ENCODE measurements at places on chromosomes 11 and 22.

DNA sequence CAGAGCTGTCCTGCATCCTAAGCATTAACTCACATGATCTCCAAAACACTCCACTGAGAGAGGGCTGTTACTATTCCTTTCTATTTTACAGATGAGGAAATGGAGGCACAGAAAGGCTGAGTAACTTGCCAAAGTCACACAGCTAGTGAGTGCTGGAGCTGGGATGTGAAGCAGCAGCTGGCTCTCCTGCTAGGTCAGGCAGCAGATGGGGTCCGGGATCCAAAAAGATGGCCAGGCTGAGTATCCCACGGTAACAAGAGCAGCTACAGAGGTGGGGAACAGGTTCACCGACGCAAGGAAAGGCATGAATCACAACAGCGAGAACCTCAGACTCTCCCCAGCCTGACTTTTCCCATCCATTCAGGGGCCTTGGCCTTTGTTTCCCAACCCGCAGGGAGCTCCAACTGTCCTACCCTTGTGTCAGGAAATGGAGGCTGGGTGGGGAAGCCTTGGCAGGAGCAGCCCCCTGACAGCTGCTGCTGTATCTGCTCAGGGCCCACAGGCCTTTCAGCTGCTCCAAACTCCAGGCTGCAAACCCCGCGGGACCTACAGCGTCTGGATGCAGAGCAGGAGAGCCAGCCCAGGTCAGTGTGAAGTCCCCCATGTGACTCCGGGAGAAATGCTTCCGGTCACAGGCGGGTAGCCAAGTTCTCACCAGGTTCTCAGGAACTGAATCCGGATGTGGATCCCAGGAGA, 29.5 kb downstream of the DKK3 start:
- no peak for DNase-seq

- no peak for DNase-seq
These were observed 7.5 kb upstream of the C11orf65 start for GRCh38 chr11:108474664-108475463.

DNA sequence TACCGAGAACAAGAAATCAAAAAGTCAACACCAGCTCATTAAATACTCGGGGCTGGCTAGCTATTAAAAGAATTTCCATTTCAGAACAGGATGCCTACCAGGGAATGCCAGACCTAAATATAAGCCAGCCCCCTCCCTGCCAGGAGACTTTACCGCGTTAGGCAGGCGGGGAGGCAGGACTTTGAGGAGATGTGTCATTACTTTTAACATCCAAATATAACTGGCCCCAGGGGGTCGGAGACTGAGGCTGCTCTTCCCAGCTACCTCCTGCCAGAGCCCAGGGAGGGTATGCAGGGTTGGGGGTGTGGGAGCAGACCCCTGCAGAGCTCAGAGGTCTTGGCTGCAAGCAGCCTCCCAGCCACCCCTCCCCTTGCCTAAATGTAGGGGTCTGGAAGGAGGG, 183.5 kb downstream of the DSCAML1 start:
- no peak for DNase-seq

GRCh38 chr11:123356539-123356938, 73.5 kb upstream of the GRAMD1B start:
- no peak for DNase-seq

GRCh38 chr11:120709808-120710207, 198.3 kb downstream of the GRIK4 start:
- DNase-seq, result no peak

DNA sequence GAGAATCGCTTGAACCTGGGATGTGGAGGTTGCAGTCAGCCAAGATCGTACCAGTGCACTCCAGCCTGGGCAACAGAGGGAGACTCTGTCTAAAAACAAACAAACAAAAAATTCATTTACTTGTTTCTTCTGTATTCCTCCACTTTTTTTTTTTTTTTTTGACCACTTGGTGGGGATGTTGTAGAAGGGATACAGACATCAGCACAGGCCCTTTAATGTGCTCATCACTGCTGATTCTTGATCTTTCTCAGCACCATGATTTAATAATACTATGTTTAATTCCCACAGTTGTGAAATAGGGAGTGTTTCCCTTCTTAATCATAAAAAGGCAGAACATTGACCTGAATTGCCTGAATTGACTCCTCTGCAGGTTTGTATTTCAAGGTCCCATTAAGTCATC, 4.5 kb downstream of the TTC9C start:
- no peak for DNase-seq

All from fibroblast of skin of left biceps (primary cell).